Cardiac muscle cell (in vitro differentiated cells and primary cell): ENCODE measurements at places on chromosomes 1 and 21.

DNA sequence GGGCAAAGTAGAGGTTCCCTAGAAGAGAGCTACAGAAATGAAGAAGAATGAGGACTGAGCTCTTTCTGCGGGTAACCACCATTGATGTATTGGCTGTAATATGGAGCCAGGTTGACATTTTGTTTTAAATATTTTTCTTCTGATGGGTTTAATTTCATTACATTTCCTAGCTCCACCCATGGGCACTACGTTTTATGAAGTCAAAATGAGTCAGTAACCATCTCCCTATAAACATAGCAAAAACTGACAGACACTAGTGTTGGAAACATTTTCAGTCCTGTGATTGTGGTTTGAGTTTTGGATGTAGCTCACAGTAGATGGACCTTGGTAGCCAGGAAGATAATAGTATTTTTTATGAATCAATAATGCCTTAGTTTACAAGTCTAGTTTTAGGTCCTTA is 470.4 kb upstream of the B3GALT2 start:
- no peak for DNase-seq
- H3K27me3 ChIP-seq = no peaks in the 10 kb centered on the region
- H3K4me1 ChIP-seq = peaks cover 5% of the 10 kb centered on the region
- H3K27ac ChIP-seq = no peak overlapping the region
- H3K4me3 ChIP-seq = no peak overlapping the region

- no peak for DNase-seq
- no peak overlapping the region for H3K27ac ChIP-seq
- H3K27me3 ChIP-seq = no peaks in the 10 kb centered on the region
- no peak overlapping the region for H3K4me3 ChIP-seq
- no peaks in the 10 kb centered on the region for H3K36me3 ChIP-seq
These were observed 579.6 kb upstream of the ZRANB2 start for GRCh38 chr1:71660411-71660810.

DNA sequence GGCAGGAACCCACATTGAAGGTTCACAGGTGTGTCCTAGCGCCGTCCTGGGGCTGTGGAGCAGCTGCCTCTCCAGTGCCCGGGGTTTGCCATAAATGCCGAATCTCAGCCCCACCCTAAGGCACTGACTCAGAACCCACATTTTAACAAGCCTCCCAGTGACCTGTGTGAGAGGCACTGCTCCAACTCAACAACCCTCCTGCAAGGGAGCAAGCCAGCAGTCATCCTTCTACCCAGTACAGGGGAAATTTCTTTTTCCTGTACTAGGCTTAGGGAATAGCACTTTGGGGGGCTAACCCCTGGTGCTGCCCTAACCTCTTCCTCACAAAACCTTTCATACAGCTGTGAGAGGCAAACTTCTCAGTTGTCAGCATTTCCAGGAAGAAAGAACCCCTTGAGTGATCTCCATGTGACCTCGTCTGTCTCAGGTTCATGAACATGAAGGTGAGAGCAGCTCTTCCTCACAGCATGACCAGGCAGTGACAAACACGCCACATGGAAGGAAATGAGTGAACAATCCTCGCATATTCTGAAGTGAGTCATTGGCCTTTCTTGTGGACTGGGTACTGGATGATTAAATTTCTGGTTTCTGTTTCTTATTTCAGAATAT is 11.4 kb upstream of the BCAR3 start:
- no peak for DNase-seq
- no peaks in the 10 kb centered on the region for H3K4me1 ChIP-seq
- H3K27ac ChIP-seq = no peak overlapping the region
- H3K36me3 ChIP-seq = no peaks in the 10 kb centered on the region

DNA sequence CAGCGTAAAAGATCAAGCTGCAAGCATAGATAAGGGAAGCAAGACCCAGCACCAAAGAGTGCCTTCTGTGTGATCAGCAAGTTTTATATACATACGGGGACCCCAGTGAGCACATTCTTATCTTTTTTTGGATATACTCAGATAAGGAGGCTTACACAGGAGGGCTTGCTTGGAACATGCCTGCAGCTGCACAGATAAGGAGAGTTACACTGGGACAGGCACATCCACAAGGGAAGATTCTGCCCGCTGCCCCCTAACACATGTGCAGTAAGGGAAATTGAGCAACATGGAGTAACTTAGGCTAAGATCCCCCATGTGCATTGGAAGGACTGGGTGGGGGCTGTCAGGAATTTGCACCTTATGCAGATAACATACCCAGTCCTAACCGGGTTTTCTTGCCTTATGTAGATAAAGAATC is 1334.8 kb downstream of the MRPL39 start:
- no peaks in the 10 kb centered on the region for H3K27me3 ChIP-seq
- H3K4me1 ChIP-seq = peaks cover 22% of the 10 kb centered on the region
- H3K36me3 ChIP-seq = no peaks in the 10 kb centered on the region

DNA sequence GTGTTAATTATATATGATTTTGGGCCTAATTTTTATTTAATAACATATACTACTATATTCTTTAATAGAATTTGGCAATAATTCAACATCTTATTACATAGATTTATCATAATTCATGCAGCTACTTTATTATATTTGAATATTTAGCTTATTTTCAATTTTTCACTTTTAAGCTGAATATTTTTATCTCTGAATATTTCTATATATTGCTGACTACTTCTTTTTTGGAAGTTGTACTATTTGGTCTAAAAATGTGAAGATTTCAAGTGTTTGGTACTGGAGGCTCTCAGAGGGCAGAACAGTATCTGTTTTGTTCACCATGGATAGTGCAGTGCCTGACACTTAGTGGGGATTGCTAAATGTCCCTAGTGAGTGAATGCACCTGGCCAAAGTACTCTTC is 389.5 kb downstream of the RYR2 start:
- no peaks in the 10 kb centered on the region for H3K4me1 ChIP-seq
- no peak for DNase-seq
- no peaks in the 10 kb centered on the region for H3K27me3 ChIP-seq
- H3K4me3 ChIP-seq = no peak overlapping the region
- peaks cover 28% of the 10 kb centered on the region for H3K36me3 ChIP-seq

- H3K36me3 ChIP-seq = no peaks in the 10 kb centered on the region
- no peak for DNase-seq
- H3K4me3 ChIP-seq = no peak overlapping the region
- no peak overlapping the region for H3K27ac ChIP-seq
These were observed 99.0 kb upstream of the RAB4A start for GRCh38 chr1:229171934-229172333.

DNA sequence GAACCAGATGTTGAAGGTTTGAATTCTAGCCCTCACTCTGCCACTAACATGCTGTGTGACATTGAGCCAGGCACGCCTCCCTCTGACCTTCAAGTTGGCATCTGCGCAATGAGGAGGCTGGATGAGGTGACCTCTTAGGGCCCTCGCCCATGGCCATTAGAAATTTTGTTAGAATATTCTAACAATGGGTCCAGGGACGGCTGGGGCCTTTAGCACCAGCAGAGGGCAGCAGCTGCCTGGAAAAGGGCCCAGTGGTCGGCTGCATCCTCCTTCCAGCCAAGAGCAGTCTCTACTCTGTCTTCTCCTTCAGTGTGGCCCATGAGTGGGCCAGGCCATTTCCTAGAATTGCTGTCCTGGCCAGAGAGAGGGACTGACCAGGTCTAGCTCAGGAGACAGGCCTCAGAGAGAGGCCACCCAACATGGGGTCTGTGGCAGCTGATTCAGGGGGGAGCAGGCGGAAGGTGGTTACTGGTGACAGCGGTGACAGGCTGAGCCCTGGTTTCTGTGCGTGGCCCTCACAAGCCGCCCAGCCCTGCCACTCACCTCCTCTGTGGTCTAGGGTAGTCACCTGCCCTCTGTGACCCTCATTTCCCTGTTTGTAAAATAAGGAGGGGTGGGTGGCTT is 101.3 kb upstream of the ACTL8 start:
- peak; percentile 71 for DNase-seq
- H3K4me3 ChIP-seq = no peak overlapping the region
- no peaks in the 10 kb centered on the region for H3K36me3 ChIP-seq
- H3K4me1 ChIP-seq = no peaks in the 10 kb centered on the region

DNA sequence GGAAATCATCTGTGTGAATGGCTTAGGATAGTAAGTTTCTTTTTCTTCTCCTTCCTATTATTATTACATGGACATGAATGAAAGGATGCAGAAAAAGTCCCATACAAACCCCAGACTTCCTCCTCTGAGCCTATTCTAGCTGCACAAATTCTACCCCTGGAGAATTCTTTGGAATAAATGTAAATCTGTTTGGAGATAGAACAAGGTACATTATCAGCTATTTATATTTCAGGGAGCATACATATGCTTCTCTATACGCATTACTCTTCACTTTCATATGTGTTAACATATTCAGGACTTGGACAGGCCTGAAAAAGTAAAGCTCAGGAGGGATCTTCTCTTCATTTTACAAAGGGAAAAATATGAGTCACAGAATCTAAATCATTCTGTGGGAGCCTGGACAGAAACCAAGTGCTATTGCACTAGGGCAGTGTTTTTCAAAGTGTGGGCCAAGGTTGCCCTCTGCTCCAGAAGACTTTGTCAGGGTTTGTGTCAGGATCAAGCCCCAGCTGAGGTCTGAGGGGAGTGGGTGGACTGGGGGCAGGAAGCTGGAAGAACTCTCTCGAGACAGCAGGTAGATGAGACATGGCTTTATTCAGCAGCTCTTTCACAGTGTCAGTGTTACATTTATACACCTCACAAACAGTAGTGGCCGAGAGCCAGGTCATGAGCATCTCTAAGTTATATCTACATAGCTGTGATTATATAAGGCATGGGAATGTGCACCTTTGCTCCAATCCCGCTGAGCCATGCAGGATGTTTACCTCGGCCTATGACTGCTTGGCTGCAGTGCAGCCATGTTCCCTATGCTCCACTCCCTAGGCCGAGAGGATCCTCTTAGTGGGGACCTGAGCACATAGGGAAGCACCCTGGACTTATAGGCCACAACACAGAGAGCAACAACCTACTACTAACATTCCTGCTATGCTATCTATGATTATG is 114.3 kb downstream of the GDAP2 start:
- H3K27me3 ChIP-seq = no peaks in the 10 kb centered on the region
- H3K4me1 ChIP-seq = peaks cover 5% of the 10 kb centered on the region
- no peaks in the 10 kb centered on the region for H3K36me3 ChIP-seq
- DNase-seq = peak; percentile 49

- no peak for DNase-seq
- H3K4me3 ChIP-seq = no peak overlapping the region
- H3K4me1 ChIP-seq = no peaks in the 10 kb centered on the region
- peaks cover 13% of the 10 kb centered on the region for H3K36me3 ChIP-seq
- no peak overlapping the region for H3K27ac ChIP-seq
- no peaks in the 10 kb centered on the region for H3K27me3 ChIP-seq
These were observed 15.8 kb downstream of the BEND5 start for GRCh38 chr1:48760857-48761256.

GRCh38 chr1:31181515-31182343 is 58.0 kb downstream of the NKAIN1 start:
- H3K27ac ChIP-seq = no peak overlapping the region
- no peaks in the 10 kb centered on the region for H3K36me3 ChIP-seq
- peak; percentile 61 for DNase-seq
- peaks cover 6% of the 10 kb centered on the region for H3K27me3 ChIP-seq

DNA sequence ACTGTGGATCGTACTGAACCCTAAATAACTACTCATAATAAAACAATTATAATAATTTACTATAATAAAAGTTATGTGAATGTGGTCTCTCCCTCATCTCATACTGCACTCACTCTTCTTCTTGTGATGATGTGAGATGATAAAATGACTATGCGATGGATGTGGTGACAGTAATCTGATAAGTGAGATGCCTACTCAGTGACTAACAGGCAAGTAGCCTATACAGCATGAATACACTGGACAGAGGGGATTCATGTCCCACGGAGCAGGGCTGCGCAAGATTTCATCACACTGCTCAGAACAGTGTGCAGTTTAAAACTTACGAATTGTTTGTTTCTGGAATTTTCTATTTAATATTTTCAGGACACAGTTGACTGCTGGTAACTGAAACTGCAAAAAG is 304.0 kb downstream of the DUSP10 start:
- H3K4me1 ChIP-seq = peaks cover 15% of the 10 kb centered on the region
- H3K4me3 ChIP-seq = no peak overlapping the region
- no peaks in the 10 kb centered on the region for H3K36me3 ChIP-seq
- no peak overlapping the region for H3K27ac ChIP-seq
- H3K27me3 ChIP-seq = no peaks in the 10 kb centered on the region

GRCh38 chr21:41680444-41681347 is 86.2 kb downstream of the RIPK4 start:
- H3K27me3 ChIP-seq = no peaks in the 10 kb centered on the region
- no peak overlapping the region for H3K27ac ChIP-seq
